ENCODE measurements at places on chromosomes 4 and X.

GRCh38 chr4:154004507-154005170 lies 215.8 kb upstream of the SFRP2 start:
- no peak for DNase-seq

GRCh38 chr4:154838155-154838554 lies 57.1 kb downstream of the RBM46 start:
- no peak for DNase-seq

- DNase-seq = peak; percentile 1
These were observed 1077.3 kb upstream of the ADGRL3 start for GRCh38 chr4:60122820-60123219.

- DNase-seq = no peak
These were observed 60.5 kb upstream of the TAB3 start for GRCh38 chrX:30949554-30949953.

GRCh38 chr4:111837761-111838160 lies 307.5 kb upstream of the FAM241A start:
- DNase-seq = no peak

- DNase-seq = no peak
These were observed 519.2 kb downstream of the PCDH10 start for GRCh38 chr4:133668061-133668851.

DNA sequence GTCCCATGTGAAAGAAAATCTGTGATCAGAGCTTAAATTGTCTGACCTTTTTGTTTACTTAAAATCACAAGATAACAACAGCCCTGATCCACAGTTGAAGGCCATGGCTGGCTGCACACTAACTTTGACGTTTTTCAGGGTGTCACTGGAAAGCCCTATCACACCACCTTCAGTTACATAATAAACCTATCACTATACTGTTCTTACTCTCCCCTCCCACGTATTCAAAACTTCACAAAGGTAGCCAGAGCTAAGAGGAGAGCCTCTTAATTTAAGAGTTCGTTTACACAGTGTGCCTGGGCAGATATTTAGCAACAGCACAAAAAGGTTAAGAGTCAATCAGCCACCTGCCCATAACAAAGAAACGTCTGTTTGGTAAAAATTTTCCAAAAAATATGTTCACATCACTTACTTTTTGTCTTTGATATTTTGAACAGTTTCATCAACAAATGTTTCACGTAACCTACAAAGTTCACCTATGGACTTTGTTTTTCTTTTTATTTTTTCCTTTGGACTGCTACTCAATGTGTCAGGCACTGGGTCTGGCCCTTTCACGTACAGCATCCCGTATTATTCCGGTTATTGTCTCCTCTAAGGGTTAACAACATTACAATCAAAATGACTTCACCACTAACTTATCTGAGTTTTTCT lies 25.0 kb downstream of the RFC1 start:
- no peak for DNase-seq

- no peak for DNase-seq
These were observed 52.7 kb downstream of the AMER1 start for GRCh38 chrX:64152857-64153256.

Measured in CD8-positive, alpha-beta T cell (primary cell).